ENCODE measurements at places on chromosomes 6 and 20.

DNA sequence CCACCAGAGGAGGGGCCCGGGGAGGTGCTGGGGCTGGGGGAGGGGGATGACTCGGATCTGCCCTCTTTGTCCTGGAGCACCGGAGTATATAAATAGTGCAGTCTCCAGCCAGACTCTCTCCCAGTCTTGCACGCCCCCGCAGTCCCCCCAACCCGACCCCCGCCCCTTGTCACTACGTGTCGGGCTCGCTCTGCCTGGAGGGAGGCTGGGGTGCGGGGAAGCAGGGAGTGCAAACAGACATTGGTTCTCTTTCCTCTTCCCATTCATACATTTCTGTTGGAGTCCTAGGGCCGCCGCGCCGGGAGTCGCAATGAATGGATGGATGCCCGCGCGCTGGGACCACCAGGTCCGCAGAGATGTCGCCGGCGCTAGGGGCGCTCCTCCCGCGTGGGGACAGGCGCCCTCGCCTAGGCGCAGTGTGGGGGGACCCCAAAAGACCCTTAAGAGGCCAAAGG is 179.3 kb downstream of the TBXT start:
- no peak for DNase-seq

DNA sequence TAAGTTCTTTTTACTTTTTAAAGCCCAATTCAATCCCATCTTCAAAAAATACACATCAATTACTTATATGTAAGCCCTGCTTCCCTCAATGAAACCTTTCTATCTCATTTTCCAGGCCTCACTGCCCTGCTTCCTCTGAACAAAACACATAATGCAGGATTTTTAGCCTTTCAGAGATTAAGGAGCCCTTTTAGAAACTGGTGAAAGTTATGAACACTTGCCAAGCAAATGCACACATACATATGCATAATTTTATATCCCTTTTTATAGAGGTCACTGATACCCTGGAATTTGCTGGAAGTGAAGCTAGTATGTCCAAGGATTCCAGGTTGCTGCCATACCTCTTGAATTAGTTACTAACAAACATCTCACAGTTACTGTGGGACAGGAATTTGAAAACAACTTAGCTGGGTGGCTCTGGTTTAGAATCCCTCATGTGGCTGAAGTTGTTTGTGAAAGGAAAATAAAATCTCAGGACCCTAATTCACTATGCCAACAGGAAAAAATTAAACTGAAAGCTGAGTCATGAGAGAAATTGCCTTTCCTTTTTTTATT is 75.8 kb downstream of the UBE3D start:
- no peak for DNase-seq

DNA sequence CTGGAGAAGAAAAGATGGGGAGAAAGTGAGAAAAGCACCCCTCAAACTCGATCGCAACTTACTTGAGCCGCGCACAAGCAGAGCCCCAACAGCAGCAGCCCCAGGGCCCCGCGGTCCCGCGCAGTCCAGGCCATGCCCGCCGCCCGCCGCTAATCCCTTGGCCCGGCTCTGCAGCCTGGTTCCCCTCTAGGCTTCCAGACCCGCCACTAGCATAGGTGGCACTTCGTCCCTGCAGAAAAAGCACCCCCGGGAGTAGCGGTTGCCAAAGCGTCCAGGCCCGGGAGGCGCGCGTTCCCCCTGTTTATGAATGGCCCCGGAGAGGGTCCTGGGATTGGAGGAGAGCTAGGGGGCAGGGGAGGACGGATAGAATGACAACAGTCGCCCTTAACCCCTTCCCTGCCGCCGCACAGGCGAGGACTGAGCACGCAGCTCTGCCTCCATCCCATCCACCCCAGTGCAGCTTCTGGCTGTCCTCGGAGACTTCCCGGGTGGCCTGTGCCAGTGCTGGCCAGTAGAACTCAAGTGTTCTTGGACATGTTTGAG is 19.9 kb downstream of the COL9A1 start:
- DNase-seq: no peak

DNA sequence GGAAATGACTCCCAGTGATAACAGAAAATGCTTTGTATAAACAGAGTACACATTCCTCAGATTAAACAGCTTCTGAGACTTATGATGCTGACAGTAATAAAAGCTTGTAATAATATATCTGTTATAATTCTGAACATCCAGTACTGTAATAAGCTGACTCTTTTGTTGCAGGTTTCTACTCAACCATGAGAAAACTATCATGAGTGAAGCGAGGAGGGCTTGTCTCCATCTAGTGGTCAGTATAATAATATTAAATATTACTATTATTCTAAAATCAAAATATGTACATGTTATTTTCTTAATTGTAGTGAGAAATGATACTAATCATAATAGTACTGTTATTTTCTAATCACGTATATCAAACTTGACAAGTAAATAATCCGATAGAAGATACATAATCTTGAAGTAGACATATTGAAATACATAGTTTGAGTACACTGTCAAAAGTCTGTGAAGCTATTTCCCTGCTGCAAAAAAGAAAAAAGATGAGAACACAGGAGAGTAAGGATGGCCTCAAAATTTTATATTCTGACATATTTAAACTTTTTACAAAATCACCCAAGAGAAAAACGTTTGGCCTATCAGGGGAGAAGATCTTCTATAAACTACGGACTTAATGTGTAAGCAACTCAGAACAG is 183.1 kb downstream of the MOXD1 start:
- DNase-seq: no peak

DNA sequence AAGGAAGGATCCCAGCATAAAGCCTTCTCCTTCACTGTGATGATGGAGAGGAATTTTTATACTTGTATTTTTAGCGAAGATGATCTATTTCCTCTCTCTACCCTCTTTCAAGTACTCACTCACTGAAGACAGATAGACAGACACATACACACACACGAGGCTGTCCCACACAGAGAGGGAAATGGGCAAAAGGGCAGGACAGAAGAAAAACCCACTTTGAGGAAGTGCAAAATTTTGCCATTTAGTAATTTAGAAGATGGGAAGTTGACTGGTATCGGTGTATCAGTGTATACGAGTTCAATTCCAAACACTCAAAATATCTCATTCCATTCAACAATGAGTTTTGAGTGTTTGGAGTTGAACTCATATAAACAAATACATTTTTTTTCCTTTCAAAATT is 30.9 kb downstream of the HEBP2 start:
- DNase-seq: no peak

DNA sequence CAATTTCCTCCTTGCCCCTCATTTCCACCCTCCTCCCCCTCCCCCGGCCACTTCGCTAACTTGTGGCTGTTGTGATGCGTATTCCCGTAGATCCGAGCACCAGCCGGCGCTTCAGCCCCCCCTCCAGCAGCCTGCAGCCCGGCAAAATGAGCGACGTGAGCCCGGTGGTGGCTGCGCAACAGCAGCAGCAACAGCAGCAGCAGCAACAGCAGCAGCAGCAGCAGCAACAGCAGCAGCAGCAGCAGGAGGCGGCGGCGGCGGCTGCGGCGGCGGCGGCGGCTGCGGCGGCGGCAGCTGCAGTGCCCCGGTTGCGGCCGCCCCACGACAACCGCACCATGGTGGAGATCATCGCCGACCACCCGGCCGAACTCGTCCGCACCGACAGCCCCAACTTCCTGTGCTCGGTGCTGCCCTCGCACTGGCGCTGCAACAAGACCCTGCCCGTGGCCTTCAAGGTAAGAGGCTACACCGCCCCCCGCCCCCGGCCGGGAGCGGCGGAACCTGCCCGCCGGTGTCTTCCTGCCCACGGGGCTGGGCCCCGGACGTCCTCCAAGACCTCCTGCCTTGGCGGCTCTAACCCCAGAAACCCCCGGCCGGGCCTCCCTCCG is 44.9 kb upstream of the SUPT3H start:
- peak; percentile 28 for DNase-seq

DNA sequence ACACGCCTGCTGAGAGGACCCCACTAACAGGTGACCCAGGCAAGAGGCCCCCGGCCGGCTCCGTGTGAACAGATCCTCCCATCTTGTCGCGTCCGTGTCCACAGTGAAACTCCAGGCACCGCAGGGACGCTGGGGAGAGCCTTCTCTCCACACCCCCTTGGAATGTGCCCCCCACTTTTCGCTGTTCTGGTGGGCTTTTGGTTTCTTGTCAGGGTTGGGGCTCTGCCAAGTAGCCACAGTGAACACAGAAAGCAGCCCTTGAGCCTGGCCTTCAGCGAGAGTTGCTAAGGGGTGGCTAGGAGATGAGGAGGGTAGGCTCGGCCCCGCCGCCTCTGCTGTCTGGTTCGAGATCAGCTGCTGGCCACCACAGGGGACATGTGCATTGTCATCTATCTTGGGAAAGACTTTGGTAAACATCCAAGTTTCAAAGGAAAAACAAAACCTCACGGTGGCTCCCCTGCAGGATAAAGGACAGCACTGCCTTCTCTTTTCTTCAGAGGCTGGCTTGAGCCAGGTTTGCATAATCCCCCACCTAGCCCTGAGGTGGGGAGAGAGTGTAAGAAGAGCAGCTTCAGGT is 22.7 kb downstream of the SYNDIG1 start:
- DNase-seq: no peak

- DNase-seq: no peak
Observed at GRCh38 chr6:144036064-144036834, 28.2 kb upstream of the PLAGL1 start.

DNA sequence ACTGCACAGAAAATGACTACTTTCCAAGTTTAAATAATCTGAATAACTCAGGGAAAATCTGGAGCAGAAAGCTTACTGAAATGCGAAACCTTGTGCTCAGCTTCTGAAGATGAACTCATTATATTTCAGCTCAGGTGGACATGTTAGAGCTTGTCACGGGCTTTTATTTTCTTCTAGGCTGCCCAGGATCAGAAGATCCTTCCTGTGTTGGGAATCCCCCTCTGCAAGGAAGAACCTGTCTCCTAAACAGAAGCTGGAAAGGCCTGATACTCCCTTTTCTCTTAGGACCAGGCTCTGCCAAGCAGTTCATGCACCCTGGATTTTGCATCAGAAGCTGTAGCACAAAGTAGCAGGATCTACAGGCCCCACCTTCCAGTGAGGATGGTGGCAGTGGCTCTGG is 5.1 kb upstream of the SLC2A12 start:
- no peak for DNase-seq

- no peak for DNase-seq
Observed at GRCh38 chr6:96925290-96925687, 761 bp downstream of the KLHL32 start.

GRCh38 chr6:32082478-32082877 is 26.7 kb downstream of the TNXB start:
- DNase-seq: no peak

GRCh38 chr6:26571592-26572296 is 25.0 kb upstream of the ABT1 start:
- peak; percentile 39 for DNase-seq

DNA sequence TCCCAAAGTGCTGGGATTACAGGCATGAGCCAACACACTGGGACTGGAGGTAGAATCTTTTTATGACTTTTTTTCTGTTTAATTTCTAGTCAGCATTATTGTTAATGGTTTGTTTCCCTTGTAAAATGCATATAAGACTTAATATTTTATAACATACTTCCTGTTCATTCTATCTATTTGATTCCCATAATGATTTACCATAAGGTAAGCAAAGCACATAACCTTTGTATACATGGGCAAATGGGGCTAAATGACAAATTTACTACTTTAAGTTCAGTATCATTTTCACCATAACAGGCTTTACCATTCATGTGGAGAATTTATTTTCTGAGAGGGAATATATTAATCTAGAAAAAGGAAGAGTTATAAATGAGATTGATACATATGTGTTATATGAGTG is 24.3 kb downstream of the VTA1 start:
- no peak for DNase-seq

GRCh38 chr6:42193491-42193894 is 1.3 kb downstream of the GUCA1B start:
- DNase-seq: no peak

GRCh38 chr6:144162977-144163376 is 12.7 kb downstream of the STX11 start:
- no peak for DNase-seq

- no peak for DNase-seq
Observed at GRCh38 chr6:33018904-33019303, 9.5 kb upstream of the HLA-DOA start.

DNA sequence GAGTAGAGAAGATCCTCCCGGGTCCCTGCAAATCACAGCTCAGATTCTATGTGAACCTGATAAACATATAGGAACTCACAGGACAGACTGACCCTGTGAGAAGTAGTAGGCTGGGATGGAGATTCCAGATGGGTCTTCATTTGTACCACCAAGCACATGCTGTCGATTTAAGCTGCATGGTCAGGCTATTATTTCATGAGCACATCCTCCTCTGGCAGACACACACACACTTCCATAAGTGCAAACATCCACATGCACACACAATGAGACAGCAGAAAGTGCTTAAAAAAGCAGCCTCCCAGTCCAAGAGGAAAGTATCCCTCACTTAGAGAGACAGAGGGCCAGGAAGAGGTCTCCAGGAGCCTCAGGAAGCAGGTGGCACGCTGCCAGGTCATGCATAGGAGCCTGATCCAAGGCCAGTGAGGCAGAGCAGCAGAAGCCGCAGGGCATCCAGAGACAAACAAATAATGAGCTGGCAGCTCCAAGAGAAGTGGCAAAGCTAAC is 131.8 kb downstream of the UNC5CL start:
- no peak for DNase-seq

- no peak for DNase-seq
Observed at GRCh38 chr20:37535443-37536132, 7.9 kb upstream of the BLCAP start.

DNA sequence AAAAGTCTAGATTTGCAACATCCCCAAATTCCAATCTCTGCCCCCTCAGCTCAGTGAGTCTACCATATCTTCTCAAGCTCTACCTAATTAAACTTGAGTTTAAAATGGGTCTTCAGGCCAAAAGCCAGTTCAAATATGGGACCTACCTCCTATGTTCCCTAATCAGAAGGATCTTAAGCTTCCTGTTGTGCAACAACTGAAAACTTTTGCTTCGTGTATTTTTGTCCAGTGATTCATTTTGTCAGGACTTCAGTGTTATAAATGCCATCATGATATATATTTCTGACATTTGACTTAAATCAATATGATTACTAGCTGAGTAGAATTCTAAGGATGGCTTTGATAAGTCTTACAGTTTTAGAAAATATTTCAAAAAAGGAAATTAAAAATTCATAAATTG is 622.6 kb upstream of the PTCHD4 start:
- DNase-seq: no peak

DNA sequence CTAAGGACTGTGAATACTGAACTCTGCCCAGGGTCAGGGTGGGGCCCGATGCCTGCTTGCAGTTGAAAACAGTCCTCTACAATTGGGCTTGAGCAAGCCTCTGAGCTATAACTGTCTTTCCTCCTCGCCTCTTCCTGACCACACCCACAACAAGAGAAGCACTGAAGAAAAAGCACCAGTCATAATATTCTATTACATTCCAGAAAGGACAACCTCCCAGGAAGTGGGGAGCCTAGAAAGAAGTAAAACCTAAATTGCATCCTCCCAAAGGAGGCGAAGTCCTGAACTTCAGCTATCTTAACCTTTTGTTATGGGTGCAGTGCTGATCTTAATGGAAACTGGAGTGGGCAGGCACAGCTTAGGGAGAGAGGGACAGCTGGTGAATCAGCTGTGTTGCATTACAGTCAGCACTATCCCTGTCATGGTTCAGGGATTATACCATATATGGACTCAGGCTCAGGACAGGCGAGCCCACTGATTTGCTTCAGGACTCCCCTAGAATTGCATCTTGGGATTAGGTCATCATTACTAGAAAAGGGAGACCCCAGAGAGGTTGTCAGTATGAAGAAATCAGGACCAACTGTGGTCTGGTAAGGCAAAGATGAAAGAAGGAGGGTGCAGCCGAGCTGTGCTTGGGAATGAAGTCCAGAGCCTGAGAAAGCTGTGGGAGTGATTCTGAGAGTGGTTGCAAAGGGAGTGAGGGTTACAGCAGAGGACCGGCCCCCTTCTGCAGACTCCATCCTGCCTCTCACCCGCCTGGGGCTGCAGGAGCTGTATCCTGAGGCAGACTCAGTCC is 18.3 kb upstream of the TRAM2 start:
- DNase-seq: no peak

Data from stimulated activated CD4-positive, alpha-beta T cell treated with anti-CD3 and anti-CD28 coated beads, Interleukin-12 subunit alpha, Interleukin-12 subunit beta, amount 100 ng/mL, for 48 hours (primary cell).